ENCODE measurements at places on chromosomes 1 and 21. TPM values are rescaled to one million over a fixed set of nuclear protein-coding genes. Genes with fewer than 3 reads are reported as not detected.

Gene LRRIQ3
- total RNA-seq, result 1.5 TPM

Gene MX2
- total RNA-seq, result 7.9 TPM

Gene MATN1
- total RNA-seq, result 0.31 TPM

Gene CHIA
- not detected for total RNA-seq

DNA sequence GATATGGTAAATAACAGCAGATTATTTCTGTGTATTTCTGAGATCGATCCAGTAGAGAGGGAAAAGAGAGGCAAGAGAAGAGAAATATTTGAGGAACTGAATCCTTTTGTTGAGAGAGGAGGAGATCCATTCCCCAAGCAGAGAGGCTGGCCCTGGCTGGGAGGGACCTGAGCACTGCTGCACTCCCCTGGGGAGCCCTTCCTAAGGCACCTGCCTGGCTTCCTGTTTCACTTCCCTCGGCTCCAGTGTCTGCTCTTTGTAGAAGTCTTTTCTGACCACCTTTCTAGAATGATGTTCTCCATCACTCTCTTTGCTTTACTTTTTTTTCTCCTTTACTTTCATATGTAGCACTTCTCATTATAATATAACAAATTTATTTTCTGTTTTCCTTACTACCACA lies 42.3 kb upstream of the SLC6A9 start:
- H3K4me3 ChIP-seq, result no peak overlapping the region
- peaks cover 63% of the 10 kb centered on the region for H3K27me3 ChIP-seq
- no peak overlapping the region for H3K27ac ChIP-seq
- H3K4me1 ChIP-seq, result no peaks in the 10 kb centered on the region

- no peak for DNase-seq
- no peaks in the 10 kb centered on the region for H3K27me3 ChIP-seq
- peaks cover 4% of the 10 kb centered on the region for H3K36me3 ChIP-seq
- peak overlapping the region; percentile 76 for H3K4me3 ChIP-seq
Measured at GRCh38 chr1:173330149-173330951, 123.2 kb upstream of the TNFSF4 start.
